ENCODE measurements at places on chromosomes 13 and 19.

GRCh38 chr19:38656171-38656981, 8.9 kb downstream of the ACTN4 start:
- no peak for DNase-seq

- peak; percentile 93 for DNase-seq
Measured at GRCh38 chr19:48398375-48399235, 5.1 kb downstream of the GRIN2D start.

DNA sequence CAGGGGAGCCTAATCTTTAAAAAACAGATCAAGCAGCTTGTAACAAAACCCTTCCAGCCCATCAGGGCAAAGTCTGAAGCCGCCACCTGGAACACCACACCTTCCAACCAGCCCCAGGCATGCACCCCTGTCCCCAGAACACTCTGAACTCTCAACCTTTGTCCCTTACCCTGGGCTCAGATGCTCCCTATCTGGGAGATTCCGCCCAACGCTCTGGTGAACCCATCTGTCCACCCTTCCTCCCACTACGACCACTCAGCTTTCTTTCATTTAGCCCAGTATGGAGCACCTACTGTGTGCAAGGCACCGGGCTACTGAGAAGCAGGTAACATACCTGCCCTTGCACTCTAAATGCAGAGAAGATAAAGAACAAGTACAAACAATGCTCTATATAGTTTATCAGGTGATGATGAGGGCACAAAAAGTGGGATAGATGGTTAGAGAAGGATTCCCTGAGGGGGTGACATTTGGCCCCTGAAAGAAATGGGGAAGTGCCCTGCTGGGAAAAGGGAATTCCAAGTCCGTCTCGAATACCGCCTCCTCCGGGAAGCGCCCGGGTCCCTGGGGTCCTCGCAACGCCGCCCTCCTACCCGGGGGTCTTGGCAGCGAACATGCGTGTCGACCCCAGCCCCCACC, 629 bp downstream of the PEPD start:
- DNase-seq, result no peak

DNA sequence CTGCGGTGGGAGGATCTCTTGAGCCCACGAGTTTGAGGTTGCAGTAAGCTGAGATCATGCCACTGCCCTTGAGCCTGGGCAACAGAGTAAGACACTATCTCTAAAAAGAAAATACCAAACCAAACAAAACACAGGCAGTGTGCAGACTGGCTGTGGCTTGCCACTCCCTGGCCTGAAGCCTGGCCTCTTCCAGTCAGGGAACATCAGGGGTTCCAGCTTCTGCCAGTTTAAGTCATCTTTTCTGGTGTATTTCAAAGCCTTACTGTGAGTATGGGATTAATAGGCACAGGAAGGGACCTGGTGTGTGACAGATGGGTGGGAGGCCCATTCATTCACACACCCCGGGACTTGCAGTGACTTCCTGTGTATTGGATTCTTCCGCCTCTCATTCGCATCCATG, 27.0 kb upstream of the F2RL3 start:
- DNase-seq, result no peak

GRCh38 chr19:32687681-32688080, 3.9 kb upstream of the NUDT19 start:
- DNase-seq, result no peak

GRCh38 chr13:111239764-111240670, 80.4 kb upstream of the TEX29 start:
- DNase-seq, result no peak

DNA sequence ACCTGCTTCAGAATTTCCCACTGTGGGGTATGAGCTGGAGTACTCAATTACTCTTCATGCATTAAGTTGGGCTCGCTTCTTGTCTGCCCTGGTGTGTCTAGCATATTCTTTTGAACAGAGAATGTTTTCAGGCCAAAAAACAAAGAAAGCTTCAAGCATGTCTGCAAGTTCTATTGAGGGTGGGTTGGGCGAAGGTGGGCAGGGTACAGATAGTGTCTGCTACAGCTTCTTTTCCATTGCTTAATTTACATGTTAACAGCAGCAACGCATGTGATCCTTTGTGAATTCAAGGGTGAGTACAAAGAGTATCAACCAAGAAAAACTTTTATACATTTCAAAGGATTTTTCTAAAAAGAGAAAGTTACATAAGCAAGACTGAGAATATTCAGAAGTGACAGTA, 406.5 kb downstream of the IRS2 start:
- no peak for DNase-seq

DNA sequence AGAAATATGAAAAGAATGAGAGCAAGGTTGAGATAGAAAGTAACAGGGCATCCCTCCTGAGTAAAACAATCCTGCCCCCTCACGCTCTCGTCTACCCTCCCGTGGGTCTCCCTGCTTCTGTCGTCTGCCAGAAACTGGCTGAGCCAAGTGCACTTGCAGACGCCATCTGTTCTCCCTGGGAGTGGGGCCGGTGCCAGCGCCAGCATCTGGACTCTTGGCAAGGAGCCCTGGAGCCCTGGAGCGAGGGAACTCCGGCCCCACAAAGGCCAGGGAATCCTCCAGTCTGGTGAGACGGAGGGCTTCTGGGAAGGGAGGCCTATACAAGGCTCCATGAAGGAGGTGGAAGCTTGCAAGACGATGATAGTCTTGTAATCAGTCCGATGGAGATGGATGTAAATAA, 2.3 kb upstream of the TMEM91 start:
- DNase-seq, result no peak
